Effector memory CD4-positive, alpha-beta T cell (primary cell): ENCODE measurements at places on chromosomes 3 and 15.

DNA sequence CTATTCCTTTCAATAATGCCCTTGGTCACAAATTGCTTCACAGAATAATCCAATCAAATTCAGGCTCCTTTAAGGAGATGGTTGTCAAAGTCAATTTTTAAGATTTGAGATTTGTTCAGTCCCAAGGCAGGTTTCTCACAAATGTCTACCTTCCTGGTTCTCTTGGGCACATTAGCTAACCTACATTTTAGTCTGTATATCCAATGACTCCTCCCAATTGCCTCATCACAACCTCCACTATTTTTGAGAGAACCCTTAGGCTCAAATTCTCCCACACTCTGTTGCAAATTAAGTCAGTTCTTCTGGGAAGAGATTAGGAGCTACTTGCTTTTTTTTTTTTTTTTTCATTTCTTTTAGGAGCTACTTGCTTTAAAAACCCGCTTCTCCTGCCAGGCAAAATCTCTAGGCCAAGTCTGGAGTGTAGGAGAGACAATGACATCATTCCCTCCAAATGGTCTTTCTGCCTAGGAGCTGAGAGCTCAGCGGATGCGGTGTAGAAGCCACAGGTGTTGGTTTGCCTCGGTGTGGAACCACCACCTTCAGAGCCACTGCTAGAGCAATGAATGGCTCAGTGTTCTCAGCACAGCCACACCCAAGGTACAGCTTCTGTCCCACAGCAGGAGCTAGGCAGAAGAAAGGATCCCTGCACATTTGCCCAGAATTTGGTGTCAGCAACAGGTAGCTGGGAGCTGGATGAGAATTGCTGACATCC is 10.0 kb upstream of the INO80 start:
- DNase-seq = no peak

- no peak for DNase-seq
These were observed 17.9 kb upstream of the TM4SF1 start for GRCh38 chr3:149395107-149396089.

- no peak for DNase-seq
These were observed 166.9 kb downstream of the SUCNR1 start for GRCh38 chr3:152040319-152040718.

DNA sequence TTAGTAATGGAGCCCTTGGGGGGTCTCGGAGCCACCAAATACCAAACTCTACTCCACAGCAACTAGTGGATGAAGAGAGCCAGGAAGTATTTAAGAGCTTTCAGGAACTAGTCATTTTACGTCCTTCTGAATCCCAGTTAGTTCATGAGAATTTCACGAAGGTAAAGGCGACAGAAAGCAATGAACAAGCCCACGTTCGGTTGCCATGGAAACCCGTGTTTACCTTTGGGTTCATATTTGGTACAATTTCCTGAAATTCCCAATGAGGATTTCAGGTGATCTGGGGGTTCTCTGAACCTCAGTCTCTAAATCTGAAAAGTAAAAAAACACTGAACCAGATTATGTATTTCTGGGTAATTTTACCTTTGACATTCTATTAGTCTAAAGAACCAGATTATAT is 93.0 kb downstream of the BDH1 start:
- no peak for DNase-seq

DNA sequence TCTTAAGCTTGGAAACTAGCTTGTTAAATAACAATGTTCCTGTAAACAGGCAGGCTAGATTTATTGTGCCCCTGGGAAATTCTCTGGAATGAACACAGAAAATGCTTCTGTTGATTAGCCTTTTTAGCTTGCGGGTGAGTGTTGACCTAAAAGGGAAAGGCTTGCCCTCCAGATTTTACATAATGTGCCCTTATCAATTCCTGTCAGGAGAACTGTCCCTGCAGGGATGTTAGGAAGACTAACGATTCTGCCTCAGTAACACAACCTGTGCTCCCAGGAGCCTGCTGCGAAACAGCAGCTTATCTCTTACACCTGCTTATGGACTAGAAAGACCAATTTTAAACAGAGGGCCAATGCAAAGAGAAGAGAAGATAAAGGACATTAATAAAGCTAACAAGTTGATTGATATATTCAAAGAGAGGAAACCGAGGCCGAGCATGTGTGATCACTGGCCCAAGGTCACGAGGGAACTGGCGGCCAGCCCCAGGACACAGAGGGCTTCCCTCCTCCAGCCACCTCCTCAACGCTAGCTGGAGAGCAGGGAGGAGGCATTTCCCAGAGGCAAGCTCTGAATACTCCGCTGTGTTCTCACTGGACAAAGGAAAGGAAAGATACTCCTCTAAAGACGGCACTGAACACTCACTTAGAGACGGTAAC is 48.4 kb upstream of the TJP1 start:
- no peak for DNase-seq

GRCh38 chr15:63843901-63844317 is 10.2 kb upstream of the HERC1 start:
- DNase-seq = no peak

- no peak for DNase-seq
These were observed 20.9 kb downstream of the IL12A start for GRCh38 chr3:160009525-160009924.

DNA sequence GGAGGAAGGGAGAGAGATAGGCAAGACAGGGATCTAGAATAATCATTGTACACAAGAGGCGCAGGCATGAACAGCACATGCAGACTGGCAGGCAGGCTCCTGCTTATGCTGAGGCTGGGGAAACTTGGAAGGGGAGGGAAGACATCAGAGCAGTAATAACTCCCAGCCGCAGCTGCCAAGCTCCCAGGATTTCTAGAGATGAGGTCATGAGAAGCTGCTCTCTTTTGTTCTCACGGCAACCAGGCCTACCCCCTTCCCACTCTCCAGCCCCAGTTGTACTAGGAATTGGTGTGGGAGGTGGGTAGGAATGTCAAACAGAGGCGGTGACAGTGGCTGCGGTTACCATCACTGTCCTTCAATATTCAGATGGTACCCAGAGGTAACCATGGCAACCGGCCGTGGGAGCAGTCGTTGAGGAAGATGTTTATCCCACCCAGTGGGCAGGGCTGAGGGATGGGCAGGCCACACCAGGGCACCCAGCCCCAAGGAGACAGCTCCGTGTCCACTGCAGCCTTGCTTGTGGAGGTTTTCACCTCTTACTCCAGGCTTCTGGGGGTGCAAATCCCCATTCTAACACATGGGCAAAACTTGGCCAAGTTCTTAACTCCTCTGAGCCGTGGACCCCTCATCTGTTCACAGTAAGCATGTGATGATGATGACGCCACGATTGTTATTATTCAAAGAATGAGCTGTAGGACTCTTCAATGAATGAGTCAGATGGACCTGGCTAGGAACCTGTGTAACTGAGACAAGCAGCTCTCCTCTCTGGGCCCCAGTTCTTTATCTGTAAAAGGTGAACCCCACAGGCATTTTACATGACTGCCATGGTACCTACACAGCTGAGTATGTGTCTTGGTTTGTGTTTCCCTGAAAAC is 360.8 kb upstream of the PROK2 start:
- no peak for DNase-seq

GRCh38 chr3:123068601-123069381 is 2.0 kb downstream of the PDIA5 start:
- no peak for DNase-seq

DNA sequence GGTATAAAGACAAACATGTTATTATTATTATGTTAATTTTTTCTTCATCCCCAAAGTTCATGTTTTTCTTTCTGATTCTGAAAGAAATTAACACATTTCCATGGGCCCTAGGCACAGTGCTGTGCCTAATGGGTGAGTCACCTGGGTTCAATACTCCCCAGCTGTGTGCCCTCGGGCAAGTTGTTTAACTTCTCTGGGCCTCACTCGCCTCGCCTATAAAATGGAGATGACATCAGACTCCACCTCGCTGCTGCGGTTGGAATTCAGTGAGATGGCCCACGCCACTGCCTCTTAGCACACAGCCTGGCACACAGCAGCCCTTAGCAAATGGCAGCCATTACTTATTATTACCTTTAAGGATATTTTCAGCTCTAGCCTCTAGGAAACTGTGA is 22.6 kb downstream of the DNASE1L3 start:
- no peak for DNase-seq

- no peak for DNase-seq
These were observed 28.1 kb downstream of the HACD3 start for GRCh38 chr15:65558336-65558735.

GRCh38 chr15:72276326-72276700 is 4.0 kb upstream of the PARP6 start:
- no peak for DNase-seq

- no peak for DNase-seq
These were observed 51.6 kb downstream of the LIPC start for GRCh38 chr15:58483376-58483775.

- DNase-seq = no peak
These were observed 226.6 kb upstream of the HES1 start for GRCh38 chr3:193909387-193909786.

- DNase-seq = no peak
These were observed 151.0 kb downstream of the CPNE4 start for GRCh38 chr3:131883711-131884407.

GRCh38 chr3:122589297-122589696 is 11.8 kb downstream of the PARP15 start:
- DNase-seq = no peak

GRCh38 chr15:52803467-52804306 is 13.6 kb upstream of the ONECUT1 start:
- no peak for DNase-seq

DNA sequence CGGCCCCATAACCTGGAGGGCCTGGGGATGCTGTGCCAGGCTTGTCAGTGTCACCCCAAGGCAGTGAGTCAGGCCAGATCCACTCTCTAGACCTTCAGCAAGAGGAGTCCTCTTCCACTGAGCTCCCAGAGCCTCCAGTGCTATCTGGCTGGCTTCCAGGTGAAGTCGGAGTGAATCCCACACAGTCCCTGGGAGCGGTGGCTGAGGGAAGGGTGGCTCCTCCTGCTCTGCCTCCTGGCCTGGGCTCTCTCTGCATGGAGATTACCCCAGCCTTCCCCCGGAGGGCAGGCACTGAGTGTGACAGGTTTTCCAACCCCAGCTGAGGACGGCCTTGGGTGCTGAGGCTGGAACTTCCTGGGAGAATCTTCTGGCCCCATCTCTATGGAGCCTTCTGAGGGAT is 82.7 kb downstream of the EPHB1 start:
- DNase-seq = no peak

GRCh38 chr15:61697796-61698195 is 362.5 kb downstream of the VPS13C start:
- DNase-seq = no peak

DNA sequence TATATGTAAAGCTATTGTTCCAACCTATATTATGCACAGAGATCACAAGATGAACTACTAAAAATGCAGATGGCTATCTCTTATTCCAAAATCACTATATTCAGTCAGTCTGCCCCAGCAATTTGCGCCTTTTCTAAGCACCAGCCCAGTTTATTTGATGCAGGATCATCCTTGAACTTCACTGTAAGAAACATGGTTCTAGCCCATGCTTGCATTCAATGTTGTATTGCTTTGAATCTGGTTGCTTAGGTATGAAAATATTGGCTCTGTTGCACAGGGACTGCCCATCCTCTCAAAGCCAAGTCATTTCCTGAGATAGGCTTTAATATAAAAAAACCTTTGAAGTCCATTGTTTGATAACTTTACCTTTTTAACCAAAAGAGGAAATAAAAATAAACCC is 170.5 kb upstream of the LRIG1 start:
- DNase-seq = no peak

DNA sequence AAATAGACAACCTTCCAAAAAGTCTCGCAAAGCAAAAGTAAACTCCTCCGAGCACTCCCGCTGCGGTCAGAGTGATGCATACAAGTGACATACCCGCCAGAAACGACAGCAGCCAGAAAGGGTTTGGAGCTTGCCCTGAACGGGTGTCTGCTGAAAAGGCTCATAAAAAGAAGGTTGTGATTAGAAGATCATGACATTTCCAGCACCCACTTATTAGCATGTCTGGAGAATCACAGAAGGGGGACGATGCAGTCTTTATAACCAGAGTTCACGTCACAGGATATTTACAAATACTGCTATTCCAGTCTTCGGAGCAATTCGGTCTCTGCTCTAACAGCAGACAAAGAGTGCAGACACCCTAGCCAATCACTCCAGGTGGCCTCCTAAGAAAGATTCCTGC is 59.1 kb upstream of the FRMD4B start:
- DNase-seq = no peak

DNA sequence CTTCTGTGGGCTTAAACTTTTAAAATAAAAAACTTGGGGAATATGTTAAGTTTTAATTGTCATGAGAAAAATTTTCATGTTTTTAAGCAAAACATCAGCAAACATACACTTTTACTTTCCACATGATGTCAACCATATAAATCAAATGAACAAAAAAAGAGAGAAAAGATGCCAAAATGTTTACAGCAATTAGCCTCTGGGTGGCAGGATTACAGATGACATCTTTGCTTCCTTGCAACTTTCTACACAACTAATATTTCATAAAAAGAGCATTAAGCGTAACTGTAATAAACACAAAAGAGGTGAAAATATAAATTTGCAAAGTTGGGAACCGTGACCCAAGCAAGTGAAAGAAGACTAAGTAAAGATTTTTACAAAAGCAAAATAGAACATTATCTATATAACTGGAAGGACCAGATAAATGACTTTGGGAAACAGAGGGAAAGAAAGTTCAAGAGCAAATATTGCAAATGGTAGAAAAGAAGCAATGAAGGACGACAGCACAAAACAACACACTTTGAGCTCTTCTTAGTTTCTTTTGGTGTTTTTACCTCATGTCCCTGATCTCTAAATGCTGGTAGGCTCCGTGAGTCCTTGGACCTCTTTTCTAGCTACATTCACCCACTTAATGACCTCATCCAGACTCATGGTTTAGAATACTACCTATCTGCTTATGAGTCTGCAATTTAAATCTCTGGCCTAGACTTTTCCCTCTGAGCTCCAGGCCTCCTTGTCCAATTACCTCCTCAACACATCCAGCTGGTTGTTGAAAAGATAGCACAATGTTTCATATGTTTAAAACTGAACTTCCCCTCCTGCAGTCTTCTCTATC is 9.4 kb downstream of the TP53BP1 start:
- no peak for DNase-seq

- no peak for DNase-seq
These were observed 492 bp upstream of the FAM43A start for GRCh38 chr3:194685065-194685717.
